Activated CD4-positive, CD25-positive, alpha-beta regulatory T cell (primary cell): ENCODE measurements at places on chromosomes 6 and 20.

DNA sequence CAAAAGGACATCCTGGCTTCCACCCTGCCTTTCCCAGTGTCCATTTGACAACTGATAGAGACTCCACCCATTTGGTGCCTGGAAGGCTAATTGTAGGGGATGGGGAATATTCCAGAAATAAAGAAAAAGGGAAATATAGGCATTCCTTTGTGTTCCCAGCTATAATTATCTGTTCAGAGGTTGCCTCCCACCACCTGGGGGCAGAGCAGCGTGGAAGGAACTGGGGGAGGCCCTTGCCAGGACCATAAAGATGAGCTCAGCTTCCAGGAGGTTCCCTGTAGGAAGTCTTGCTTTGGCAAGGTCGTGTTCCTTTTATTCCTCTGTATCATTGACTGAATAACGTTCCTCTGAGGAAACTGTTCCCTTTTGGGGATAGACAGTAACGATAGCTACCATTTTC, 214.7 kb downstream of the TFAP2C start:
- no peak for DNase-seq

GRCh38 chr6:126764671-126765070, 353.8 kb upstream of the RSPO3 start:
- no peak for DNase-seq

- DNase-seq = no peak
Observed at GRCh38 chr6:125587666-125588632, 161.5 kb upstream of the HEY2 start.

GRCh38 chr20:34529742-34530141, 13.5 kb downstream of the DYNLRB1 start:
- DNase-seq = no peak
